ENCODE measurements at places on chromosomes 12 and 14.

- DNase-seq, result no peak
Measured at GRCh38 chr12:65280306-65280705, 1.8 kb downstream of the MSRB3 start.

DNA sequence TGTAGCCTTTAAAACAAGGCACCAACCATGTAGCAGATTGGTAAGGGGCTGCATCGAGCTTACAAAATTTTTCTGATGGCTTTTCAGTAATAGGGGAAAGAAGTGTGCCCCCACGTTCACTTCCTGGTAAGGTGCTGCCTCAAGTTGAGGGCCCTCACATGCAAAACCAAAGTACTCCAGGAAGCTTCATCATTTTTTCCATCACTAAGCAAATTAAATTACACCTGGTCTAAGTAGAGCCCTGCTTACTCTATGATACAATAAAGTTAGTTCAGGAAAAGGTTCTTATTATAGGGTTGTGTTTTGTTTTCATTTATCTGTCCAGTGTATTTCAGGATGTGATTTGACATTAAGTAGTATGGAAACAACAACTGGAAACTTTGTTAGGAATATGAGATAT, 15.0 kb upstream of the AKAP5 start:
- no peak for DNase-seq

- DNase-seq, result no peak
Measured at GRCh38 chr12:31408763-31409162, 82.8 kb upstream of the SINHCAF start.

DNA sequence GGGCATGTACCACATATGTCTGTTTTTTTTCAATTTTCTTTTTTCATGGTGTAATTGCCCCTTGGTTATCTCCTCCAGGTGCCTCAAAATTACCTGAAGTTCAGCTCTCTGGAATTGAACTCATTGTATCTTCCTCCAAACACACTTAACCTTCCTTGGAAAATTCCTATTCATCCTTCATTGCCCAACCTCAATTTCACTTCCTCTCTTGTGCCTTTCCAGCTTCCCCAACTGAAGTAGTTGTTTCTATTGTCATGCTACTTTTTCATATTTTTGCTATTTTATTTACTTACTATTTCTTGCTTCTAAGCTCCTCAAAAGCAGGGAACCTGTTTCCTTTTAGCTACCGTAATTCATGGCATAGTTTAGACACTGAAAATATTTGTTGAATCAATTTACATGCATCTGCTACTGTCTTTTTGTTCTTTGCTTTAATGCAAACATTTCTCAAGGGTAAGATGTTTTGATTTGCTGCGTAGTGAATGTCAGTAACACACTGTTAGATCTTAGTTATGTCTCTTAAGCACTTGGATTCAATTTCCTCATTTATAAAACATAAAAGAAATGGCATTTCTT, 37.0 kb upstream of the STXBP6 start:
- DNase-seq, result peak; percentile 65

DNA sequence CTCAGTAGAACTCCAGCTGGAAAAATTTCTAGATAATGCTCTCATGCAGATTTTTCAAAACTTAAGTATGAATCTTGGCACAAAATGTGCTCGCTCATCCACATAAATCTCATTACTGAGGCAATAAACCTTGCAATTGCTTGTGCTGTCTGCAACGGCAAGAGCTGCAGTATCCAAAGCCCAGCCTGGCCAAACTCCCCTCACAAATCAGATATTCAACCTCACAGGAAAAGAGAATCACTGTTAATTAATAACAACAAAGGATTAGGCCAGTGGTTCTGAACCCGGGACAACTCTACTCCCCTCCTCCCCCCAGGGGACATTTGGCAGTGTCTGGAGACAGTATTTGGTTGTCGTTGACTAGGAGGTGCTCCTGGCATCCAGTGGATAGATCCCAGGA, 19.2 kb upstream of the CORO1C start:
- no peak for DNase-seq

- DNase-seq, result no peak
Measured at GRCh38 chr14:61625165-61625564, 70.1 kb upstream of the HIF1A start.
